ENCODE measurements at places on chromosomes 1 and 21. TPM values are rescaled to one million over a fixed set of nuclear protein-coding genes. Genes with fewer than 3 reads are reported as not detected.

UQCRHL gene
- total RNA-seq = 6.2 TPM

LCE1A gene
- total RNA-seq = not detected

VAV3 gene
- 0.66 TPM for total RNA-seq

RGSL1 gene
- total RNA-seq = not detected

GLIS1 gene
- total RNA-seq = 0.12 TPM

LIPI gene
- total RNA-seq = not detected

EFNA1 gene
- total RNA-seq = 26.0 TPM
